ENCODE measurements at places on chromosomes 5 and 9.

DNA sequence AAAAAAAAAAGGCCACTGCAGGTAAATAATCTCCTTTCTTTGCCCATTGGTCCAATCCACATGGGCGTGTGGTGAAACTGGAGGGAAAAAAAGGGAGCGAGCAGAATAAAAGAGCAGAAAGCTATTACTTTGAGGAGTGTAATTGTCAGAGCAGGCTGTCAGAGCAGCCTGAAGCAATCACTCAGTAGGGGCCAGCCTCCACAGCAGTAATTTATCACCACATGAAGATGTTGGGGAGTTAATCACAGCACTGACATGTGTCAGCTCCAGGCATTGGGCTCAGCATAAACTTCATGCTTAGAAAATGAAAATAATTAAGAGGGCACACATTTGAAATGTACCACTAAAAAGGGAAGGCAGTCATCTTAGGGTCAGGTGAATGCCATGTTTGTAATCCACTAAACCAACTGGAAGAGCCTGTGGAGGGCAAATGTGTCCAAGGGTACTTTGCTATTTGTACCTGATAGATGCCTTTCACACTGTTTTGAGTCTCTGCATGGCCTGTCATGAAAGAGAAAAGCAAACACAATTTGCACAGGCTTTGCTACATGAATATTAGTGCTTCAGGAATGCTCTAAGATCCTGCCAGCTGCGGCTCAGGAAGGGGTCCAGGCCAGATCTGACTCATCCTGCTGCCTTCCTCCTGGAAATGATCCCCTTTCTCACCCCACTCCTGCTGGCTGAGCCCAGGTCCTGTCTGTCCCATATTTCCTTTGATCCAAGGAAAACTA lies 2.9 kb upstream of the PTGER4 start:
- DNase-seq, result peak; percentile 79

DNA sequence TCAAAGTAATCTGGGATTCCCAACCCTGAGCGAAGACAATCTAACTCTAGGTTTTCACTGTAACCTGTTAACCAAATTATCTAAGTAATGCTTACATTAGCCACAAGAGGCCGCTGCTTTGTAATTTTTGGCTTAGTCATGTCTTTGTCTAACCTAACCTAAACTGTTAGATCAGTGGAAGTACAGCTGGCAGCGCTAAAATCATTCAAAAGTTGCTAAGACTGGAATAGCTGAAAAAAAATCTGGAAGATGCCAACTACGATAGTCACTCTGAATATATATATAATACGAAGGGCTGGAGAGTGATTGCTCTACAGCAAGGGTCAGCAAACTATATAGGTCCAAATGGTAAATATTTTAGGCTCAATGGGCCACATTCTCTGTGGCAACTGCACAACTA lies 60.2 kb downstream of the FBXO38 start:
- peak; percentile 37 for DNase-seq

GRCh38 chr9:69453746-69454145 lies 128.7 kb downstream of the ENTREP1 start:
- no peak for DNase-seq

GRCh38 chr9:105864248-105864898 lies 170.0 kb downstream of the TMEM38B start:
- DNase-seq, result no peak

DNA sequence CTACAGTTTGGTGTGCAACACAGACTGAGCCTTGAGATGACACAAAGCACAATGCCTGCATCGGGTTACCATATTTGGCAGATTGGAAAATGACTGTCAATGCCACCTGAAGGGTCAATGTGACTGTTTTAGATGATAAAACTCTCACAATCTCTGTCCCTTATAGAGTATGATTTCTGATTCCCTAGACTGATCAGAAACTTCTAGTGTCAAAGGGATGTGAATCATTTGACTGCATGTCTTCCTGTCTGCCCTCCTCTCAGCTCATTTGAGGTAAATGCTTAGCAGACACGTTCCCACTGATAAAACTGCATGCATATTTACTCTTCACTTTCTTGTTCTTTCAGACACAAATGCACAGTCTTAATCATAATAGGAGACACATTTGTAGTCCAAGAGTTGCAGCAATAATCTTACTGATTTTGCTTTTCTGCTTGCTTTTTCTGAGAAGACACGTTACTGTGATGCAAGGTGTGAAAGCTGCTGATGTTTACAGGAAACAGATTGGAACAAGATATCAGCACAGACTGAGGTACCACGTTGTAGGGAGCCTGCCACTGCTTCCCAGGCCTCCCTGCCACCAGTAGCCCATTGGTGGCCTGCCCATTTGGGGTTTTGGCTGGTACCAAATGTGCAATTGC lies 77.8 kb downstream of the GCNT4 start:
- no peak for DNase-seq

- peak; percentile 51 for DNase-seq
Measured at GRCh38 chr5:147504011-147504410, 5.9 kb downstream of the DPYSL3 start.

GRCh38 chr9:115766370-115766955 lies 387.1 kb upstream of the PAPPA start:
- DNase-seq, result no peak

- DNase-seq, result no peak
Measured at GRCh38 chr5:116038817-116039216, 6.5 kb downstream of the ARL14EPL start.

DNA sequence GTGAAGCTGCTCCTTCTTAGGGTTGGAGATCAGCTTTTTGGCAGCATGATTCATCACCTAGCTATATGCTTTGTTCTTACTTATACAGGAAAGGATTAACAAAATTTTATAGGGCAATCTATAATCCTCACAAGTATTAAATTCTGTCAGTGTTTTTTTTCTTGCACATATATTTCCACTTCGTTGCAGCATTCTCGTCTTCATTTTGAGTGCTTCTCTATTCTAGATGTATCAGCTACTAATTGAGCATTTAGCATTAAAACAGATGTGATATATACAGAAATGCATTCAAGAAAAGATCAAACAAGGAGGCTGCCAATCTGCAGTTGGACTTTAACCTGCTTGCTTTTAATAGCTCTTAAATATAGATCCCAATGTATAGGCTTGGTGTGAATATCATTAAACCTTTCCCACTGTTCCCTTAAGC lies 3.6 kb upstream of the CTXN3 start:
- no peak for DNase-seq

- no peak for DNase-seq
Measured at GRCh38 chr9:2179567-2179966, 164.4 kb downstream of the SMARCA2 start.

DNA sequence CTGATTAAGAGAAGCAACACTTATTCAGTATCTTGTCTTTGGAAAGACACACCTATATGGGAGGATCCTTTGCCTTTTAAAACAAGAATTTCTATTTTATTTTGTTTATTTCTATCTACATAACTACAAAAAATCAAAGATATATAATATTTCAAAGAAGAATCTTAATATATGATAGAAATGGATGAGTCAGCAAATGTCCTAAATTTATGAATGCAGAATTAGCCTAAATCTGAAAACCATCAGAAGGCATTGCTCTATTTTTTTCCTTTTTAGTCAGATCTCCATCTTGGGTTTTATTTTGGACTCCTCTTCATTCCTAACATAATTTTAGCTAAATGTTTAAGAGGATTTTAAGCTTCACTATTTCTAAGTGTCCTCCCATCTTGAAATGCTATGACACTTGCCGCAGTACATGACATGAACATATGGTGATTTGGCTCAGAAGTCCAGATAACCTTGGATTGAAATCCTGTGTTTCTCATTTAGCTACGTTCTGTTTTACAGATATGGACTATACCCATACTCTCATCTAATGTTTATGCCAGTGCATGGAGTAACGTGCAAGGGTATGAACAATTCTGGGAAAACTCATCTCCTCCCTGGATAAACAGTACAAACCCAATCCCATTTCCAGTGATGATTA lies 1322.8 kb upstream of the DMAC1 start:
- DNase-seq, result no peak

DNA sequence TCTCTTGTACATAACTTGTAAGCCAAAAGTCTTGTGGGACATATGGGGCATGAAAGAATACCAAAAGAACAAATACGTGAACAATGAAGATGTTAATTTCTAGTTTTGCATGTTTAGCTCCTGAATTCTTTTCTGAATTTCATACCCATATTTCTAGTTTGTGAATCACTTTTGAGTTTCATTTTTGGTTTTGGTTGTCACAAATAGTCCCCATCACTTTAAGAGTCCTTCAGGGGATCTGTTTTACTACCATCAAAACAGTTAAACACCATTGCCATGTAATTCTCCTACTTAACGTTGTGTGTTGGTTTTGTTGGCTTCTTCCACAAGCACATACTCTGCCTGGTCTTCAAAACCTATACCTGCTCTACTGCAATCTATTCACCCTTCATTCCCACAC lies 27.0 kb downstream of the VCAN start:
- DNase-seq, result no peak

GRCh38 chr9:70318002-70318401 lies 59.2 kb downstream of the SMC5 start:
- DNase-seq, result no peak

- DNase-seq, result no peak
Measured at GRCh38 chr5:144332265-144332664, 161.6 kb downstream of the KCTD16 start.

GRCh38 chr5:137096149-137097103 lies 402.7 kb downstream of the SPOCK1 start:
- peak; percentile 77 for DNase-seq

GRCh38 chr5:53616939-53617549 lies 56.6 kb downstream of the NDUFS4 start:
- DNase-seq, result no peak

GRCh38 chr9:98219794-98220370 lies 27.4 kb upstream of the CORO2A start:
- DNase-seq, result no peak

- no peak for DNase-seq
Measured at GRCh38 chr5:179816401-179816795, 4.3 kb upstream of the SQSTM1 start.

- DNase-seq, result no peak
Measured at GRCh38 chr5:6737043-6737941, 24.1 kb downstream of the TENT4A start.

- DNase-seq, result peak; percentile 37
Measured at GRCh38 chr9:130368631-130369103, 76.1 kb upstream of the ASS1 start.

GRCh38 chr5:86493777-86494176 lies 124.0 kb upstream of the COX7C start:
- DNase-seq, result no peak

GRCh38 chr9:134319306-134320125 lies 6.7 kb upstream of the RXRA start:
- DNase-seq, result no peak

DNA sequence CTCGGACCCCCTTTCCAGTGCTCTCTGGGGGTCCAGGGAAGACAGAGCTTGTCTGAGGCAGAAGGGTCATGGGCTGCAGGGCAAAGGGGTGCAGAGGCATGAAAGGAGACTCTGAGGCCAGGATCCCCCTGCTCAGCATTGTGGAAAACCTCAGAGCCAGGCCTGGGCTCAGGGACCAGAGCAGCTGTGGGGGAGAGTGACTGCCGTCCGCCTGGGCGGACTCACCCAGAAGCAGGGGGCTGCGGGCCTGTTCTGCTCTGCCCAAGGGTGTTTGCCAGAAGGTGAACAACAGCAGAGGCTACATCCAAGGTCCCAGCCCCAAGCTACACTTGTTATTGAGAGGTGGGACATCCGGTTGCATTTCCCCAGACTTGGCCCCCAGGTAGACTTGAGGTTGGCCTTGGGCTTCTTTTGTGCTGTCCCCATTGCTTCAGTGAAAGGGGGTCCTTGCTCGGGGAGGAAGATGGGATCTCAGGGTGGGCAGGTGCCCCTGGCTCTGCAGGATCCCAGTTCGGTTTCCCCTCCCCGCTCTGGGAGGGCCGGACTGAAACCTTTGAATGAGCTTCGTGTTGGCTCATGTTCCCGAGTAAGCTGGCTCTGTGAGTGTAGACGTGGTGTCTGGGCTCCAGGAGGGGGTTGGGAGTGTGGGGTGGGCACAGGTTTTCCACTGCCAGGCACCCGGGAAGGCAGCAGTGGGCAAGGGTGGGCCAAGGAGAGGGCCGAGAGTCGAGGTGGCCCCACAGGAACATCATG lies 92.1 kb downstream of the COL5A1 start:
- DNase-seq, result no peak

- DNase-seq, result no peak
Measured at GRCh38 chr9:128781187-128782070, 5.6 kb upstream of the TBC1D13 start.

GRCh38 chr5:54990841-54991258 lies 5.5 kb upstream of the ESM1 start:
- DNase-seq, result no peak

- DNase-seq, result no peak
Measured at GRCh38 chr9:20490246-20490834, 132.0 kb downstream of the MLLT3 start.

GRCh38 chr5:90967443-90967842 lies 408.8 kb downstream of the ADGRV1 start:
- DNase-seq, result no peak

DNA sequence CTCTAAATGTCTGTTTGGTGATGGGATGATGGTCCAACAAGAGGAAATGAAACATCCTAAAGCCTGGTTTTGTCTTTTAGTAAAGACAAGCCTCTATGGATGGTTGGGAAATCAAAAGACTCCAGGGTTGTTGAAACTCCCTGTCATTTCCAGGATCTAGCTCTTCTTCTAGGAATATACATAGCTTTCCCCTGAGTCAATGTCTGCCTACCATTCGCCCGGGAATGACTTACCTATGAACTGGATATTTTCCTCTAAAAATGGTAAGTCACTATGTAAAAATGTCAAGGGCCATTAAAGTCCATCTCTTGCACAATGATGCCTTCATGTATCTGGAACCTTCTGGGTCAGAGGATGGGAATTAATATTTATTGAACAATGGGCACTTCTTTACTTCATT lies 11.1 kb upstream of the KIF12 start:
- DNase-seq, result peak; percentile 93

- DNase-seq, result no peak
Measured at GRCh38 chr5:147658293-147658932, 124.1 kb downstream of the JAKMIP2 start.

GRCh38 chr5:147635882-147636728 lies 126.2 kb upstream of the DPYSL3 start:
- DNase-seq, result no peak

DNA sequence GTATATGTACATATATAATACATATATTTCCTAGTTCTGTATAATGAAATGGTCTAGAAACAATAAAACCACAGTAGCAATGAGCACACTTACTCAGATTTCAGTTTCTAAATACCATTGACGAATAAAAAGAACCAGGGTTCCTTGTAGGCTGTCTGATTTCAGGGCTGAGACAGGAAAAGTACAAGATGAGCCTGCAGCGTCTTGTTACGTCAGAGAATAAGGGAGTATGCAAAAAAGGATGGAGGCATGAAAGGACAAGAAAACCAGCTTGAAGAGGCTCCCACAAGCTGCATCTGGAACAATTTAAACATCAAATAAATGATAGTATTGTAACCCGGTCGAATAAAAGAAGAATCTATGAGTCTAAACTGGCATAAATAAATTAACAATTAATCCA lies 17.8 kb upstream of the TIFAB start:
- no peak for DNase-seq

- DNase-seq, result no peak
Measured at GRCh38 chr5:177490311-177490991, 7.0 kb downstream of the PDLIM7 start.

- no peak for DNase-seq
Measured at GRCh38 chr5:98103807-98104206, 669.7 kb upstream of the RGMB start.

- DNase-seq, result no peak
Measured at GRCh38 chr5:123215929-123216702, 127.1 kb downstream of the PRDM6 start.

GRCh38 chr5:17929171-17929570 lies 294.9 kb downstream of the TAF11L14 start:
- DNase-seq, result no peak

- peak; percentile 85 for DNase-seq
Measured at GRCh38 chr9:107750741-107751566, 261.4 kb upstream of the KLF4 start.

- no peak for DNase-seq
Measured at GRCh38 chr9:35845824-35846771, 17.1 kb downstream of the TMEM8B start.

All from RCC 7860 (cell line).